Endothelial cell of umbilical vein (primary cell): ENCODE measurements at places on chromosomes 16 and 17. TPM values are rescaled to one million over a fixed set of nuclear protein-coding genes. Genes with fewer than 3 reads are reported as not detected.

- no peak overlapping the region for H3K27ac ChIP-seq
- peak overlapping the region; percentile 94 for H3K4me3 ChIP-seq
- H3K27me3 ChIP-seq, result no peaks in the 10 kb centered on the region
- peaks cover 43% of the 10 kb centered on the region for H3K4me1 ChIP-seq
Measured at GRCh38 chr17:39926588-39927100, 757 bp downstream of the ORMDL3 start.

- no peaks in the 10 kb centered on the region for H3K27me3 ChIP-seq
- H3K36me3 ChIP-seq, result no peaks in the 10 kb centered on the region
- no peaks in the 10 kb centered on the region for H3K4me1 ChIP-seq
- no peak overlapping the region for H3K27ac ChIP-seq
Measured at GRCh38 chr16:61313931-61314330, 722.3 kb downstream of the CDH8 start.

GRCh38 chr16:58411736-58412614 lies 19.7 kb downstream of the GINS3 start:
- peaks cover 15% of the 10 kb centered on the region for H3K4me1 ChIP-seq
- H3K27me3 ChIP-seq, result no peaks in the 10 kb centered on the region
- DNase-seq, result no peak

DNA sequence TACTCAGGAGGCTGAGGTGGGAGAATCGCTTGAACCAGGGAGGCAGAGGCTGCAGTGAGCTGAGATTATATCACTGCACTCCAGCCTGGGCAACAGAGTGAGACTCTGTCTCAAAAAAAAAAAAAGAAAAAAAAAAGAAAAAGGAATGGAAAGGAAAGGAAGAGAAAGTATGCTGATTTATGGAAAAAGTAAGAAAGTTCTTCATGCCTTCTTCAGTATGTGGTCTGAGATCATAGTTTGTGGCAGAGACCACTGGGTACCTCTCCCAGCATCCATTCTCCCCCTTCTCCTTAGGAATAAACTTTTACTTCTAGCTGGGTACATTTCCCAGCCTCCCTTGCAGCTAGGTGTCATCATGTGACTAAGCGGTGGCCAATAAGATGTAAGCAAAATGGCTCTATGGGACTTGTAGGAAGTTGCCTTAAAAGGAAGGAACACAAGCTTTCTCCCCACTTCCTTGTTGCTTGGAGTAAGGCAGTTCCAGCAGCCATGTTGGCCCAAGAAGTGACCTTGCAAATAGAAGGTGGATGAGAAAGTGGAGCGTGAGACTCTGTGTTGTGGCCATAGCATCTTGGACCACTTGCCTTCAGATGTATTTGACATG lies 26.1 kb upstream of the XPO6 start:
- no peaks in the 10 kb centered on the region for H3K36me3 ChIP-seq
- H3K4me1 ChIP-seq, result no peaks in the 10 kb centered on the region
- H3K4me3 ChIP-seq, result no peak overlapping the region
- DNase-seq, result no peak
- H3K27ac ChIP-seq, result no peak overlapping the region
- H3K27me3 ChIP-seq, result no peaks in the 10 kb centered on the region

DNA sequence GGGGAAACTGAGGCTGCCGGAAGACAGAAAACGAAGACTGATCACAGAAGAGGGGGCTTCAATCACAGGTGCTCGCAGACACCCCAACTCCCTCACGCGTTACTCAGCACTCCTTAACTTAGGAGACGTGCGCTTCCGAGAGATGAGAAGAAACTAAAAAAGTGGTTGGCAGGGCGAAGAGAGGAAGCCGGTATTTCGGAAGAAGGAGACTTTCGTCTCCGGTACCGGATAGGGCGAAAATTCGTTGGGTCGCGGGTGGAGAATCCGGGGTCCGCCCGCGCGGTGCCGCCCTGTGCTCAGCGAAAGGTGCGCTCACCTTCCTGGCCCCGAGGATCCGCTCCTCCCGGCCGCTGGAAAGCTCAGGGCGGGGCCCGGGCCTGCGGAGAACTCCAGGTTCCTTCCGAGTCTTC lies 917 bp upstream of the TBX2 start:
- peaks cover 78% of the 10 kb centered on the region for H3K27me3 ChIP-seq
- no peak for DNase-seq
- H3K27ac ChIP-seq, result no peak overlapping the region
- H3K4me1 ChIP-seq, result no peaks in the 10 kb centered on the region
- H3K4me3 ChIP-seq, result no peak overlapping the region

DNA sequence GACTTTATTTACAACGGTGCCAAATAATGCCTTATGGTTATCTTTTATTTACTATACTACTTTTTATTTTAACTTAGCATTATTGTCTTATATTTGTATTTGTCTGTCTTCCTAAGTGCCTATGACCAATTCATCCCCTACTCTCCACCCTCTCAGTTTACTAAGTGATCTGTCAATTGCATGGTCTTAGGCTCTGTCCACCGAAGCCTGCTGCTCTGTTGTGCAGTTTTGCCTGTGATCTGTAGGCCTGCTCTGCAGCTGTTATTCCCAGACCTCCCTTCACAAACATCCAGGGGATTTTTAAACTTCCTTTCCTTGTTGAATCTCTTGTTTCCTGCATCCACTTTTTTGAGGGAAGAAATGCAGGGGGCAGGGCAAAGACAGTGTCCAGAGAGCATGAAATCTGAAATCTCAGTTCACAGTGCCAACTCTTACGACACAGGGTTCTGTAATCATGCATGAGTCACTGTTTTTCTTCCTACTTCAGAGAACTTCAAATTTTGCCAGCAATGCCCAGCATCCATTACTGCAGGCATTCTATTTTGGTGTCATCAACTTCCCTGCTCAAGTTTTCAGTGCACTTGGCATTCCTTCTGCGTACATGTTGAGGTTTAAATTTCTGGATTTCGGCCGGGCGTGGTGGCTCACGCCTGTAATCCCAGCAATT lies 11.4 kb downstream of the SLFN5 start:
- H3K4me1 ChIP-seq, result peaks cover 35% of the 10 kb centered on the region
- H3K4me3 ChIP-seq, result no peak overlapping the region
- H3K27me3 ChIP-seq, result no peaks in the 10 kb centered on the region
- H3K27ac ChIP-seq, result peak overlapping the region; percentile 59
- peak; percentile 98 for DNase-seq

DNA sequence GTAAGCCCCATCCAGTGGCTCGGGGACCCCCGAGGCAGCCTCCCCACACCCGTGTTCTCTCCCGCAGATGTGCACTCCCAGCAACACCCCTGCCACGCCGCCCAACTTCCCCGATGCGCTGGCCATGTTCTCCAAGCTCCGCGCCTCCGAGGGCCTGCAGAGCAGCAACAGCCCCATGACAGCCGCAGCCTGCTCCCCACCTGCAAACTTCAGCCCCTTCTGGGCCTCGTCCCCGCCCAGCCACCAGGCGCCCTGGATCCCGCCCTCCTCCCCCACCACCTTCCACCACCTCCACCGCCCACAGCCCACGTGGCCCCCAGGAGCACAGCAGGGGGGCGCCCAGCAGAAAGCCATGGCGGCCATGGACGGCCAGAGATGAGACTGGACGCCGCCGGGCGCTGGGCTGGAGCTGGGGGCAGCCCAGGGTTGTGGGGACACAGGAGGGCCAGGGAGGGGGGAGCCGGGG lies 5.0 kb downstream of the UBALD2 start:
- H3K27me3 ChIP-seq, result no peaks in the 10 kb centered on the region
- no peak overlapping the region for H3K4me3 ChIP-seq
- peaks cover 20% of the 10 kb centered on the region for H3K4me1 ChIP-seq
- no peaks in the 10 kb centered on the region for H3K36me3 ChIP-seq

GRCh38 chr16:4319454-4320421 lies 3.9 kb downstream of the GLIS2 start:
- H3K4me3 ChIP-seq, result no peak overlapping the region
- peaks cover 29% of the 10 kb centered on the region for H3K4me1 ChIP-seq
- H3K27ac ChIP-seq, result no peak overlapping the region
- no peaks in the 10 kb centered on the region for H3K27me3 ChIP-seq

DNA sequence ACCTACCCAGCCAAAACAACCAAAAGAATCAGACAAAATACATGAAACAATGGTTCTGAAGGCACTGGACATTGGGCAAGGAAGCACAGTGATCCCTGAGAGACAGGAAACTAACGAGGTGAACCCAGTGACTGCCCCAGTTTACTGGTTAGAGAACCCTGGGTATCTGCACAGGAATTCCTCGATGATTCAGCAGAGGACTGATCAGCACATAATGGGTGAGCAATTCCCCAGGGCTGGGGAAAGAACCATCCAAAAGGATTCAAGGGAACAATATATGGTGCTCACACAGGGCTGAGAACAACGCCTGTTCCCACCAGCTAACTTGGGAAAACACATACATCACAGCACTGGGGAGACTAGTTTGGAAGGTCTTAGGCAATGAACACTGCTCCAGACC lies 167.2 kb downstream of the PARN start:
- H3K27ac ChIP-seq, result peak overlapping the region; percentile 23
- DNase-seq, result peak; percentile 40
- H3K4me3 ChIP-seq, result no peak overlapping the region
- peaks cover 7% of the 10 kb centered on the region for H3K4me1 ChIP-seq

DNA sequence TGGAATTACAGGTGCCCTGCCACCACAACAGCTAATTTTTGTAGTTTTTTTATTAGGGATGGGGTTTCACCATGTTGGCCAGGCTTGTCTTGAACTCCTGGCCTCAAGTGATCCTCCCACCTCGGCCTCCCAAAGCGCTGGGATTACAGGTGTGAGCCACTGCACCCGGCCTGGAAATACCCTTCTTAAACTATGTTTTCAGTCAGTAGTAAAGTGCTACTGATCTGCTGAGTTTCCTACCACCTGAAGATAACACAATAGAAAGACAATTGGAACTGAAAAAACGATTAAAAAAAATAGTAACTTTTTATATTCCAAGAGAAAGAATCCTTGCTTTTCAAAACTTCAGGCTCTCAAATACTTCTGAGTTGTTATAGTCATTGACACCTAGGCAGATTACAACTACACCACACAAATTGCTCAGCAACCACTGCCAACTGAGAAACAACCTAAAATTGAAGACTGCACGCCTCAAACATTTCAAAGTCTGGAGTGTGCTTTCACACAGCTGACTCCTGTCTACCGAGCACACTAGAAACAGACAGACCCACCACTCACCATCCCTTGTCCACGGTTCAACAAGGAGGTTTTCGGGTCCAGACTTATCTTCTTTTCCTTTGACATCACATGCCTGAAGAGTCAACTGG lies 40.9 kb downstream of the ZZEF1 start:
- no peak overlapping the region for H3K4me3 ChIP-seq
- peaks cover 39% of the 10 kb centered on the region for H3K4me1 ChIP-seq
- peaks cover 8% of the 10 kb centered on the region for H3K36me3 ChIP-seq
- H3K27me3 ChIP-seq, result no peaks in the 10 kb centered on the region
- no peak for DNase-seq
- H3K27ac ChIP-seq, result peak overlapping the region; percentile 83

DNA sequence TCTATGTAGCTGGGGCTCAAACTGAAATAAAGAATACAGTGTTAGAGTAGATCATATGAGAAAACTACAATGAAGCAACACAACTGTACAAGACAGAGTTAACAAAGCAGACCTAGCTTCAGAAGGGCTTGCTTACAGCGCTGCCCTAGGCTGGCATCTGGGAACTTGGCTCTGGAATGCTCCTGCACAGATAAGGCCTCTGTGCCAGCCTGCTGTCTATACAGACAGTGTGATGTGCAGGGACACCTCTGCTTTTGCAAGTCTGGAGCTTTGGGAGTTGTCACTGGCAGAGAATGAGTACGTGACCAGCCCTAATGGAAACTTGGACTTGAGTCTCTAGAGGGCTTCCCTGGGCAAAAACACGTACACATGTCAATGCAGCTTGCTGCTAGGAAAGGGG lies 32.1 kb upstream of the SLC38A8 start:
- peaks cover 20% of the 10 kb centered on the region for H3K4me1 ChIP-seq
- peaks cover 20% of the 10 kb centered on the region for H3K36me3 ChIP-seq
- DNase-seq, result no peak
- no peaks in the 10 kb centered on the region for H3K27me3 ChIP-seq

DNA sequence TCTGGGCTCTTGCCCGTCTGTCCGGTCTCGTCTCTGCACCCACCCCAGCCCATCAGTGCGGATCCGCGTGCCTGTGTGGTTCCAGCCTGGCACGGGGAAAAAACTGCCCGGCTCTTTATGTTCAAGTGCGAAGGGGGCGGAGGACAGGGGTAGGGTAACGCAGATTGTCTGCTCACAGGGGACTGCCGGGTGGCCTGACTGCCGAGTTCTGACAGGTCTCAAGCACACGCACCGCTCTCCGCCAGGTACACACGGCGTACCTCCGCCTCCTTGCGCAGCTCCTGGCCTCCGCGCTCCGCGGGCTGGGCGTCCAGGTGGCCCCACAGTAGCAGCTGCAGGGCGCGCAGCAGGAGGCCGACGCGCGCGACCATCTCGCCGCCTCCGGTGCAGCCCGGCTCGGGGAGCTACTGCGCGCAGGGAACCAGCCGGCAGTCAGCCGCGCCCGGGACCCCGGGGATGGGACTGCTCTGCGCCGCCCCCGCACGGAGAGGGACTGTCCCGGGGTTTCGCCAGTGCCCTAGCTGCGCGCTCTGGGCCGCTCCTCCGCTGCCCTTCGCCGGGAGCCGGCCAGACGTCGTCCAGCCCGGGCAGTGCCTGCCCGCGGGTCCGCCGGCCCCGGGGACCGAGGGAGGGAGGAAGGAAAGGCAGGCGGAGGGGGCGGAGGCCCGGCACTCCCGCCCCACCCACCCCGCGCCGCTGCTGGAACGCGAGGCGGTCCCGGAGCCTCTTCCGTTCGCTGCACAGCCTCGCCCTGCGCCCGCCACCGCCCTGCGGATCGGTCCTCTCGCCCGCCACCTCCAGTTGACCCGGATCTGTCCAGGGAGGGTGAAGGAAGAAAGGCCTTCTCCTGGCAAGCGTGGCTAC lies at the start of gene MMP28:
Gene MMP28, minus strand, starts transcription at position 635 of the 864 bp plus-strand sequence. Its CDS starts 264 bp downstream, at position 371.
- DNase-seq, result peak; percentile 34
- H3K27me3 ChIP-seq, result peaks cover 41% of the 10 kb centered on the region
- no peak within 1 kb of the TSS for H3K27ac ChIP-seq

DNA sequence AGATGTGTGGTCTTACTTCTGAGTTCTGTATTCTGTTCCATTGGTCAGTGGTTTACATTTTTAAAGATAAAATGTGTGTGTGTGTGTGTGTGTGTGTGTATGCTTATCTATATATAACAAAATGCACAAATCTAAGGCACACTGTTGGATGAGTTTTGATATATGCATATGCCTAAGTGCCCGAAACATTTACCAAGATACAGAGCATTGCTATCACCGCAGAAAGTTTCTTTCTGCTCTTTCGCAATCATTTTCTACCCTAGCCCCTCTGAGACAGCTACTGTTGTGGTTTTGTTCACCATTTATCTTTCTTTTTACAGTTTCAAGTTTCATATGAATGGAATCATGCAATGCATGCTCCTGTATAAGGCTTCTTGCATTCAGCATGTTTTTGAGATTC lies 97.0 kb downstream of the MRTFB start:
- H3K27ac ChIP-seq, result no peak overlapping the region
- no peaks in the 10 kb centered on the region for H3K4me1 ChIP-seq
- no peaks in the 10 kb centered on the region for H3K36me3 ChIP-seq
- H3K4me3 ChIP-seq, result no peak overlapping the region

MYL4 gene
- total RNA-seq, result 1.9 and 2.0 TPM in 2 replicates

TMC8 gene
- total RNA-seq, result 0.99 and 1.3 TPM in 2 replicates

DUSP3 gene
- total RNA-seq, result 51.4 and 57.7 TPM in 2 replicates

SPATA22 gene
- not detected in 2 replicates for total RNA-seq
